ENCODE measurements at places on chromosomes 3 and 15.

DNA sequence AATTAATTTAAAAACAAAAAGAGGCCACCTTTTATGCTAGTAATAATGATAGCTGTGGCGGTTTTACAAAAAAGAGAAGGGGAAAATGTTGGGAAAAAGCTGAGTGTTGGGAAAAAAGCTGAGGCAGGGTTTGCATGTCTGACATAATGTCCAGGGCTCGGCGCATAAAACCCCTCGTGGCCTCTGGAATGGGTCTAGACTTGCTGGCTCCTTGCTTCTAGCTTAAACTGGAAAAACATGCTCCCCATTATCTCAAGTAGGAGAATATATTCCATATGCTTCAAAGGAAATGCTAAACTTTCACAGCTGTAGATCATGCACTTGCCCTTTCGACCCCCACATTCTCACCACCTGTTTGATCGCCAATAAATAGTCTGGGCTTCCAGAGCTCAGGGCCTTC is 53.0 kb downstream of the CYP19A1 start:
- no peak for DNase-seq

DNA sequence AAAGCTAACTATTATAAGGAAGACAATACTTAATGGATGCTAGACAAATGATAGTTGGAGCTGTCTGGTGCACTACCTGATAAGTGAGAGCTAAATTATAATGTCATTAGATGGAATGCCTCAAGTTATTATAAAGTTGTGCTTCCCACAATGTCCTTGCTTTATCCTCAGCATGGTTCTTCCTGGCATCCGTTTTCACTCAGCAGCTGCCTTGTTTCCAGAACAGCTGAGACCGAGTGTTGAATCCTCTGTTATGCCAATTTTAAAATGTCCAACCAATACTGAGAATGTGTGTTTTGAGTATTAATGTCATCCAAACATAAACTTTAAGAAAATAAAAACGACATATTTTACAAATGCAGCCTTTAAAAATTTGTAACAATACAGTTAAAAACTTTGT is 286.7 kb upstream of the SOX2 start:
- DNase-seq: no peak

- no peak for DNase-seq
These were observed 459.5 kb downstream of the DIPK2A start for GRCh38 chr3:144431134-144431533.

DNA sequence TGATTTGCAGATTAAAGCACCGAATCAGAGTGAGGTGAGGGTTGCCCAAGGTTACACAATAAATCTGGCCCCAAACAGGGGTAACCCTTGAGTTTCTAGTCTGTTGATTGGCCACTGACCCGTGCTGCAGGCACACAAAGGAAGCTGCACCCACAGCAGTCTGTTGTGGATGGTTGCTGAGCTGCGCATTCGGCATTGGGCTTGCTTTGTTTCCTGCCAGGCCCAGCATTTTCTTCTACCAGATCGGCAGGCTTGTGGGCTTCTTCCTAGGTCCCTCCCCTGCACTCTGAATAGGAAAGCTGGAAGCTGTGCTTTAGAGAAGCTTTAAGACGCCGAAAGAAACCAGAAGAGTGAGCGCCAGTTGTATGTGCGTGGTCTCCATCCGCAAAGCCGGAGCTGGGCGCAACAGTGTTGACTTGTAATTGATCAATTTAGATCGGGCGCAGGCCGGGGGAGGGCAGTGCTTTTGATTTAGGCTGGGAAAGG is 12.1 kb downstream of the B3GNT5 start:
- DNase-seq: no peak

GRCh38 chr3:24401090-24401810 is 93.4 kb downstream of the THRB start:
- DNase-seq: no peak

DNA sequence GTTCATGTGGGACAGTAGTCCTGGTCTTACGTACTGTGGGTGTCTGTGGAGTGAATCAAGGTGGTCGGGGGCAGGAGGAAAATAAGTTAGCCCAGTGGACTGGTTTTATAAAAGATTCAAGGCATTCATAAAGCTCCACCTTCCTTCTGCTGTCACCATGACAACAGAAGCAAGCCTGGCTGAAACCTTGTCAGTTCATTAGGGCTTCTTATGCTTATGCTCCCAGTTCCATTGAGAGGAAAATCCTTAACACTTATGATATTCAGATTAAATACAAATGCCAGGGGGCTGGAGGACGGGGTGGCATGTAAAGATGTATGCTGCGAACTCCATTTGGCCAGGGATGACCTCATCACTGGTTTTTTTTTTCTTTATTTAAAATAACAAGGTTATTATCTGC is 283.1 kb upstream of the ATP10A start:
- no peak for DNase-seq

- no peak for DNase-seq
These were observed 50.0 kb downstream of the RASGRP1 start for GRCh38 chr15:38514601-38515000.

GRCh38 chr3:141505166-141505565 is 18.3 kb downstream of the RASA2 start:
- no peak for DNase-seq

DNA sequence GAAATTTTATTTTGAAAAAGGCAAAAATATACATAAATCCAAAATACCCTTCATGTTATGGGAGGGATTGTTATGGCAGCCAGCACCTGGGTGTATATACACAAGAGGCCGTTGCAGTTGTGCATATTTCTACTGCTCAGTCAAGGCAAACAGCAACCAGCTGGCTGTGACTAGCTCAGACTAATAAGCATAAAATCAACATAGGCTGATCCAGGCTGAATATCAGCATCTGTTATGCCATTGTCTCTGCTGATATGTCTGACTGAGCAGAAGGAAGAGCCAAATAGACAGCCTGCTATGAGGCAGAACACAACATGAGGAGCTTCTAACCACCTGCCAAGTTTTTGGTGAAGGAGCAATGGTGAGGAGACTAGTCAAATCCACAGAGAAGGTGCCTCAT is 457.5 kb upstream of the ALCAM start:
- DNase-seq: no peak

GRCh38 chr3:73601011-73601410 is 23.7 kb downstream of the PDZRN3 start:
- DNase-seq: no peak

DNA sequence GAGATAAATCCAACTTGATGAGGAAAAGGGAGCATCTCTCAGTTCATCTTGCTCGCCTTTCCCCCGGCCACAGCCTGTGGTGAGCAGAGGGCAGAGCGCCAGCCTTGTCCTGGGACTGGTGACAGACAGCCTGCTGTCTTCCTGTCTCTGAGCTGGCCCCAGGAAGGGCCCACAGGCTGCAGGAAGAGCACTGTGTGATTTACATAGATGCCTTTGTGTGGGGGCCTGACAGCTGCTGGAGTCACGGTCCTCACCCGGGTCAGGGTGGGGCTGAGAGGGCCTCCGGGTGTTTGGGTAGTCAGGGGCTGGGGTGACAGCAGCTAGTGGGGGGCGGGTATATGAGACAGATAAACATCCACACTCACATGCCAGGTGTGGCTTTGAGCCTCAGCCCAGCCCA is 29.3 kb downstream of the PLA2G4D start:
- DNase-seq: no peak

- DNase-seq: no peak
These were observed 256.2 kb upstream of the ATP10A start for GRCh38 chr15:26119322-26119721.

- no peak for DNase-seq
These were observed 34.2 kb downstream of the ATP2B2 start for GRCh38 chr3:10471054-10471688.

GRCh38 chr3:189449084-189449483 is 182.1 kb upstream of the TP63 start:
- no peak for DNase-seq

GRCh38 chr3:114879059-114880031 is 267.7 kb downstream of the ZBTB20 start:
- no peak for DNase-seq

DNA sequence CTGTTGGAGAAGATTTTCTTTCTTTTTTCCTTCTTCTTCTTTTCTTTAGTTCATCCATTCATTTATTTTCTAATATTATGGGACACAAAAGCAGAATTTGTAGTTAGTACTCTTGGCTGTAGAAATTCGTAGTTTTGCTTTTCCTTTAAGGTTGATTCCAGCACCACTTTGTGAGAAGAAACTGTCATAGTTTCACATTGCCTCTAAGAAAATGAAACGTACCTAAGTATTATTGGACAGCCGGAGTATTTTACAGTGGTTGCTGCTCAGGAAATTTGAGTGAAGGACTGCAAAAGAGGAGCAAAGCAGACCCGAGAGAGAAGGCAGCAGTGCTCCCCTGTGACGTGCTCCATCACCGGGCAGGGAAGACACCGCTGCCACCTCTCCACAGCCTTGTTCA is 48.1 kb downstream of the PLCL2 start:
- no peak for DNase-seq

- DNase-seq: no peak
These were observed 418.3 kb downstream of the OTOL1 start for GRCh38 chr3:161914703-161915417.

DNA sequence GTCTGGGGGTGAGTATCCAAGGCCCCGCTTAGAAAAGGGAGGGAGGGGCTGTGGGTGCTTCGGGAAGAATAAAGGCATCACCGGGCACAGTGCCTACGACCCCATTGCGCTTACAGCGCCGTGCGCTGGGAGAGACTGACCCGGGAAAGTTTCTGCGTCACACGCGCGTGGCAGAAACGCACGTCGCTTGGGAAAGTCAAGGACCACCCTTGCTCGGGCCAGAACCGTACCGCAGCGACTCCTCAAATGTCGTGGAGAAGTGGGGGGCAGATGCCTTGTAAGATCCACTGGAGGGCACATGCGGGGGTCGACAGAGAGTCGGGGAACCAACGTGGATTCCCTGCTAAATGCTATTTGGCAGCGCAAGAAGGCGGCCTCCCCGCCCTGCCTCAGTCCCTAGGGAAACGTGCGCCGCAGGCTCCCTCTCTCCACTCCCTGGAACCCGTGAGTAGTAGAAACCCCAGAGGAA is 2.4 kb downstream of the ADAMTS9 start:
- DNase-seq: no peak

DNA sequence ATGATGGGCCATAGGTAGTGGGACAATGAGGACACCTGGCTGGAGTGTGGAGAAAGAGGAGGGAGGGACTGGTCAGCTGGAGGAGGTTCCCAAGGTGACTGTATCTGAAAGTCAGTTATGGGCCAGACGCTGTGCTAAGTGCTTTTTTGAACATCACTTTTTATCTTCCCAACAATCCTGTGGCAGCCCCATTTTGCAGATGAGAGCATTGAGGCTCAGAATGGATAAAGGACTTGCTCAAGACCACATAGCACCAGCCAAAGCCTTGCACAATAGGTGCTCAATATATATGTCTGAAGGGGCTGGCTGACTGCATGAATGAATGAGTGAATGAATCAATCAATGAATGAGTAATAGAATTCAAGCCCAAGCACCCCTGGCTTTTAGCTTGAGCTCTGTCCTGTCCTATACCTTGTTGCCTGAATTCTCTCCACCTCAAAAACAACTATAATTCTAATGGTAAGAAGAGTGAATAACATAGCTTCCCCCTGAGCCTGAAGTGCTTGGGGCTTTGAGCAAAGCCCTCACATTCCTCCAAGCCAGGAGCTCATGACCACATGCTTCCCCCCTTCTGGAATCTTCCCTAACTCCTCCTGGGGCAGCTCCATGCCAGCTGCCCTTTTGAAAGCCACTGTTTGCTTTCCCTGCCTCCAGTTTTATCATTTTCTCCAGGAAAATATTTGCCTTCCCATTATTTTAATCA is 150.9 kb downstream of the RPLP1 start:
- DNase-seq: no peak

DNA sequence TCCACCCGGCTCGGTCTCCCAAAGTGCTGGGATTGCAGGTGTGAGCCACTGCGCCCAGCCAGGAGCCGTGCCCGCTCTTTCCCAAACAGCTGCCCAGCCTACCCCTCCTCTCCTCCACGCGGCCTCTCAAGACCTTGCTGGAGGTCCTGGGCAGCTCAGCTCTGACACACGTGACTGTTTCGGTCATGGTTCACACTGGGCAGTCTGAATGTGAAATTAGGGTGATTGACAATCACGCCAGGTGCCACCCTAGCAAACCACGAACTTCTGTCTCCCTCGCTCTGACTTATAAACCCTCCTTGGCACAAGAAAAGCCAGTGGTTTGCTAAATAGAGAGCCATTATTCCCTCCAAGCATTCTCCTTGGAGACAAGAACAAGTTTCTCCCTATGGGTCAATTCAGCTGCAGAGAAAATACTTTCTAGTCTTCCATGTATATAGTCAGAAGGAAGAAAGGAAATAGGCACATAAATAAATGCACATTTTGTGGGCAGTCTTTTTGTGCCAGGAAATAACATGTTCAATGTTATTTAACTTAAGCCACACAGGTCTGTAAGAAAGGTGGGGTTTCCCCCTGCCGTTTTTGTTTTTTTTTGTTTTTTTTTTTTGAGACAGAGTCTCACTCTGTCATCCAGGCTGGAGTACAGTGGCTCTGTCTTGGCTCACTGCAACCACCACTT is 121.9 kb upstream of the MEF2A start:
- no peak for DNase-seq

- DNase-seq: no peak
These were observed 149.2 kb upstream of the SLC24A5 start for GRCh38 chr15:47971637-47972036.

DNA sequence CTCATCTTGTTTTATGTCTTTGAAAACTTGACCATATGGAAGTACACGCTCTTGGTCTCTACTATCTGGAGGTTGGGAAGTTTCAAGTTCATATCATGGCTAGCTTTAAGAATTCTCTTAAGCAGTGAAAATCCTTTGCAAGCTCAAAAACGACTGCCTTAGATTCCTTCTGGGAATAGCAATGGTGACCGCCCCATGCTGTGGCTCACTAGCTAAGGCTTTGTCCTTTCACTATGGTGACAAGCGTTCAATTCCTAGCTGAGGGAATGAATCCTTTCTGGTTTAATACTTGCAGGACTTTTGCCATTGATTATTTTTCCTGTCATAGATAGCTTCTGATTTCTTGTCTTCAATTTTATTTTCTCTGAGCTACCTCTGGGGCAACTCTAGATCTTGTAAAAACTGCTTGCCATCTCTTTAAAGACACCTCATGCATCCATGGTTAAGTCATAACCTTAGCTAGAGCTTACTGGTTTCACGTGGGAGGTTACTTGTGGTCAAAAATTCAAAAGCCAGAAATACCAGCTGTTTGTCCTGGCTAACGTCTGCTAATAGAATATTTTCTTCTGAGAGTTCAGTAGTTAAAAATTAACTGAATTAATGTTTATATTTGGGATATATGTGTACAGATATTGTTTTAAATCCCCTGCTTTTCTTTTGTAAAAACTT is 673.4 kb upstream of the CBLB start:
- DNase-seq: no peak

DNA sequence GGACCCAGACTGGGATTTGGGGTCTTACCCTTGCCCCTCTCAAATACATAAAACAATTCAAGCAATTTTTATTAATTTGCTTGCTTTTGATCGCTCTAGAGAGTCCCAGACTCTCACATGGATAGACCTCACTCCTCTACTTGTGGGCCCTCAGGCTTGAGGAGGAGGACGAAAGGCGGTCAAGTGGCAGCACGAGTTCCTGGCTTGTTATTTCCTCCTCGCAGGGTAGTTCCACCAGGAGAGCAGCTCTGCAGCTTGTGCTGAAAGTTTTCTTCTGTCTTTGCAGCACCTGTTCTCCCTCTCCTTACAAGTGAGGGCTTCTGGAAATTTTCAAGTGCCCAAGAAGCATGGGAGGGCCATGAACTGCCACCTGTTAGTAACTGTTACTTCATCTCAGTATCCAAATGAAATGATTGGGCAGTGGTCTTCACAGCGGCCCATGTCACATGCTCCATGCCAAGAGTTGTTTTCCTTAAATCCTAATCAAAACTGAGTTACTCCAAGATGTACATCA is 22.7 kb downstream of the ABI3BP start:
- no peak for DNase-seq
